ENCODE measurements at places on chromosomes 12 and 14.
A peak's percentile ranks its signal among the peaks of the same experiment; 100 is the strongest.

DNA sequence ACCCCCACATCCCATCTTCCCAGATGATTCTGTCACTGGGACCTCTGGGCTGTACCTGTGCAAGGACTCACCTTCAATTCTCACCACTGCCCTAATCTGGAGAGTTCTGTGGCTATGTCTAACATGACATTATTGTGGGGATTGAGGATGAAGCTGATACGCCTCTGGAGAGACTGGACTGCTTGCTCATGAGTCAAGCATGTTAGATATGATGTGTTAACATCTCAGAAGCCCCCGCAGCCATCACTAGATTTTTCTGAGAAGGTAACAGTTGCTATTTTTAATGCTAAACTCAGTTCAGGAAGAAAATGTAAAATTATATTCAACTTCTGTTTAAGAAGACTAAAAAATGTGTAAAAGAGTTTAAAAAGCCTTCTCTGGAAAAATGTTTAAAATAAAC, 25.7 kb downstream of the JKAMP start:
- ATAC-seq = no peak

GRCh38 chr12:68873316-68873715, 59.7 kb downstream of the CPM start:
- no peak for ATAC-seq

- peak; percentile 60 for ATAC-seq
Observed at GRCh38 chr14:34781242-34781641, 66.8 kb upstream of the CFL2 start.

GRCh38 chr14:49851813-49852212, 775 bp downstream of the NEMF start:
- no peak for ATAC-seq

DNA sequence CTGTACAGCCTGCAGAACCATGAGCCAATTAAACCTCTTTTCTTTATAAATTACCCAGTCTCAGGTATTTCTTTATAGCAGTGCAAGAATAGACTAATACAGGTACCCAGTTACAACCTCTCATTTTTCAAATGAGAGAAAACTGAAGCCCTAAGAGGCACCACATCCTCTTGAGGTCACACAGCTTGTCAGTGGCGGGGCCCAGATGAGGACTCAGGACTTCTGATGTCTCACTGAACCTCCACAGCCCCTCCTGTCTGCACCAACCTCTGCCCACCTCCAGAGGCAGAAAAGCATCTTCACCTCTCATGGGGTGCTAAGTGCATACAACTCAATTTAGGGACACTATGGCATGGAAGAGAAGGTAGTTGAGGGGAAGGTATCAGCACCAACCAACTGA, 120.7 kb downstream of the CRACR2A start:
- ATAC-seq = no peak

GRCh38 chr12:125263385-125263784, 198.2 kb downstream of the AACS start:
- ATAC-seq = no peak

GRCh38 chr12:93634416-93634815, 42.8 kb upstream of the CRADD start:
- peak; percentile 33 for ATAC-seq

- no peak for ATAC-seq
Observed at GRCh38 chr12:1403417-1403816, 191.0 kb downstream of the FBXL14 start.

DNA sequence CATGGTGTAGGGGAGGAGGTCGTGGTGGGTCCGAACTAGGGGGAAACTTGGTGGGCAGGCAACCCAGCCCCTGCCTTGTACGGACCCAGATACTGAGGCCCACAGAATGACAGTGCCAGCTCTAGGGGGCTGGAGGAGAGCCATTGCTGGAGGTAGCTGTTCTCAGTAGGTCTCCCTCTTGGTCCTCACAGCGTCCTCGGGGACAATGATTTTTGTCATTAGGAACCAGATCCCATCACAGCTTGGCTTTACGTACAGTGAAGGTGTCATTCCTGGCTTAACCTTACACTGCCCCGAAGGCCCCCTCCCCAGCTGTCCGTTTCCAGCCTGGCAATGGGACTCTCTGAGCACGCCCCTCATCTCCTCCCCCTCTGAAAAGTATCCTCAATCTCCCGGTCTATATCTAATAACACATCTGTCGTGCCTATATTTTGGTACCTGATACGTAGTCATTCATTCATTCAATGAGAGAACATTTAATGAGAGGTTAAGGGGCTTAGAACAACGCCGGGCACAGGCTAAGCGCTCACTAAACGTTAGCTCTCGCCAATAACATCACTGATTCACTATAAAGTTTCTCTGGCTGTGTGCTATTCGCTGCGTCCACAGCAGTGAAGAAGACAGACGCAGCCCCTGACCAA, 597 bp upstream of the DYNC1H1 start:
- no peak for ATAC-seq

DNA sequence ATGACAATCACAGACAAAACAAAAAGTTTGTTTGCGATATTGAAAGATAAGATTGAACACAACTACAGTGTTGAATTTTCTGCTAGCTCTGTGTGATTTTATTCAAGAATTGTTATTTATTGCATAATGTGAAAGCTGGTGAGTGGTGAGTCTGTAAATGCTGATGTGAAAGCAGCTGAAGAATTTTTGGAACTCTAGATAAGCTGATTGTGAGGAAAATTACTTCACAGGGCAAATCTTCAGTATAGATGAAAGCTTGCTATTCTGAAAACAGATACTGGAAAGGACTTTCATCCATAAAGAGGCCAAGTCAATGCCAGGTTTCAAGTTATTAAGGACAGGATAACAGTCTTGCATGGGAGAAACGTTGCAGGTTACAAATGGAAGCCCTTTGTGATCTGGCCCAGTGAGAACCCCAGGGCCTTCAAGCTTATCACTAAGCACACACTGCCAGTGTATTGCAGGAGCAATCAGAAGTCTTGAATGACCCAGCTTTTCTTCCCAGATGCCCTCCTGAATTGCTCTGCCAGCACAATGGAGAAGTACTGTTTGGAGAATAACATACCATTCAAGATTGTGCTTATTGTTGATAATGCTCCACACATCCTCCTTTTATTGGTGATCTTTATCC, 153.7 kb downstream of the PCNX1 start:
- no peak for ATAC-seq

DNA sequence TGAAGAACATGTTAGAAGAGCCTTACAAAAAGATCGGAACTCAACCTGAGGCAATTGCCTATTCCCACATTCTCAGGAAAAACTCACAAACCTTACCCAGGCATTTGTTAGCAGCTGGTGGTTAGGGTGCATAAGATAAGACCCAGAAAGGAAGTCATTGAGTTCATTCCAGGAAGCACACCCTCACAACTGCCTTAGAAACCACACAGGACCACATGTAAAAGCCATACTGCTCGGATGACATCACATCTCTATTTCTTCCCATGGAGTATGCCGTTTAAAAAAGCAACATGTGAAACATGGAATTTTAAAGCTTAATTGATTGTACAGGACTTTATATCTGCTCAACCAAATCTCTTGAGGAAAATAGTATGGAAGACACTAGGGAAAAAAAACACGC, 411.2 kb downstream of the DAD1 start:
- ATAC-seq = no peak

GRCh38 chr14:82642425-82642824, 1108.8 kb upstream of the SEL1L start:
- ATAC-seq = no peak

- no peak for ATAC-seq
Observed at GRCh38 chr14:63487724-63488123, 55.5 kb downstream of the PPP2R5E start.

GRCh38 chr12:65821336-65821735, 2.9 kb upstream of the HMGA2 start:
- ATAC-seq = no peak

DNA sequence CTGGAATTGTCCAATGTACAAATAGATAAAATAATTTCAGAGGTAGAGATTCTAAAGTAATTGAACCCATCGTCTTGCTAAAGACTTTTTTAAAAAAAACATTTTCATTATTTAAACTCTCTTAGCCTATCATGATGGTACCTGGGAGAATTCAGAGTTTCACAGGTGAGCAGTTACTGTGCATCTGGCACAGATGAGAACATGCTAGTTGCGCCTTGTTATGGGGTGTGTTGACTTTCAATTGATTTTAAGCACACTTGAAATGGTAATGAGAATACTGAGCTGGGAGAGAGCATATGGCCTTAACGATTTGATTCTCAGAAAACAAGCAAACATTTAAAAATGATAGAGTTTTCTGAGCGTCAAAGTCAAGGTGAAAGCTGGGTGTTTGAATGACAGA, 66.6 kb downstream of the FLRT2 start:
- no peak for ATAC-seq

DNA sequence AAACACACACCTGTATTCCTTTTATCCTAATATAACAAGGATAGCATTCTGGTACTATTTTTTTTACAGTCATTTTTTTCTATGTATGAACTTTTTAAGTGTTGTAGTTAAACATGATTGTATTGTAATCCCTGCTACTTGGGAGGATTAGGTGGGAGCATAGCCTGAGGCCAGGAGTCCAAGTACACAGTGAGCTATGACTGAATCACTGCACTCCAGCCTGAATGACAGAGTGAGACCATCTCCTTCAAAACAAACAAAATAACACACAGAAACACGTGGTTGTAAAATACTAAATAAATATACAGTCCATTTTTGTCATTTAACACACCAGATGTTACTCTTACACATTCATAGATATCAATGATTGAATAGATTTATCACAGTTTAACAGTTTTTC, 56.9 kb downstream of the MAP4K5 start:
- ATAC-seq = no peak

DNA sequence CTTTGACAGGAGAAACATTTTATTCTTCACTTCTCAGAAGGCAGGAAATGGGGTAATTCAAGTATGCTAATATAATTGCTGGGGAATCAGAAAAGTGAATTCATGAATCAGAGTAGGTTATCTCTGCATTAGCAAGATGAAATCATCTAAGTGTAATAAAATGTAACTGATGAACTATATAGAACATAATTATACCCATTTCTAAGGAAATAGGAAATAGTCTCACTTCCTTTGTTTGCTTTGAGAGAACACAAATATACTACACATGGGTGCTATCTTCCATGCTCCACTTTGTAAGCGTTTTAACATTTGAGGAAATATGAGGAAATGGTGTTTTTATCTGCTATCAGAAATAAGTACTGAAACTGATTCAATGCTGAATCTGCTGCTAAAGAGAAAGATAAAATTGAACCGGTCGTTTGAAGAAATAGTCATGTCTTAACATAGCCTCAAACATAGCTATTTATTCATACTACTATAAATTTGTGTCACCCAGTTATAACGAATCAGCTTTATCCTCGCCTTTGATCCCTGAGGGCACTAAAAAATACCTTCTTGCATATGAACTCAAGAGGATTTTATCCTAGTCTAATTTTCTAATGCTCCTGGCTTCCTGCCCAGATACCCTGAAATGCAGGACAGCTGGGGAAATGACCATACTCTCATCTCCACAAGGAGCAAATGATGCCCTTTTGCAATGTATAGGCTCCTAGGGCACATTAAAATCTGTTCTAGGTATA, 696.0 kb downstream of the C12orf50 start:
- peak; percentile 55 for ATAC-seq

All from SK-N-SH treated with all-trans-retinoic acid at 6 μM for 48 hours (cell line).